ENCODE measurements at places on chromosomes 6 and 20.

DNA sequence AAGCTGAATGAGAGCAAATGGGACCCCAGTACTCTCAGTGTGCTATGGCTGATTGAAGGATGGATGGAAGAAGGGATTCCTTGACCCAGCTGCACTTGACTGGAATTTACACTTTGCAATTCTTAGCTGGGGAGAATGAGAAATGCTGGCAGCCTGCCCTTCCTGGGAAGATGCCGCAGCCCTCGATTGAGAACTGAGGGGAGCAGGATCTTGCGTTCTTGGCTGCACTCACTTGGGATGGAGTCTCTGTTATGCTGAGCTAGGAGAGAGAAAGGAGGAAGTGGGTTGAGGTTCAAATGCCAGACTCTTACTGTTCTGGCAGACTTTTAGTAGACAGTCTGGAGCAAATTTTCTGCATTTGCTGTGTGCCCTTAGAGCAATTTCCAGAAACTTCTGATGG is 221.2 kb downstream of the FNDC1 start:
- DNase-seq, result no peak

DNA sequence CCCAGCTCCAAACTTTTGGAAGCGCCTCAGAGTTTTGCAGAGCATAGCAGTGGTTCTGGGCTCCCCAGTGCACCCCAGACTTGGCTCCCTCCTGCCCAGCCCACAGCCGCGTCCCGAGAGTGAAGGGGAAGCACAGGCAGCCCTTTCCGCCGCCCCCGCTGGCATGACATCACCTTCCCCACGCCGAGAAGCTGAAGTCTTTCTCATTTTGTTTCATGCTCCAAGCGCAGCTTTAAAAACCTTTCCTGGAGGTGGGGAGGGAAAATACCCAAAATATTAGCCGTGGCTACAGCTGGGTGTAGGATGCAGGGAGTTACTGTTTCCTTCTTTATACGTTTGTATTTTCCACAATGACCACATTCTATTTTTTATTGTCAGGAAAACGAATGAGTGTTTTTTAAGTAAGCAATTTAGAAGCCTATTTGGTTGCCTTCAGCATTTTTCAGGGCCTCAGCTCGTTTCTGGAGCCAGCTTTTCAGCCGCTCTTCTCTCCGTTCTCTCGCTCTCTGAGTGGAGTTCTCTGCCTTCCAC is 72.9 kb downstream of the SNX5 start:
- no peak for DNase-seq

DNA sequence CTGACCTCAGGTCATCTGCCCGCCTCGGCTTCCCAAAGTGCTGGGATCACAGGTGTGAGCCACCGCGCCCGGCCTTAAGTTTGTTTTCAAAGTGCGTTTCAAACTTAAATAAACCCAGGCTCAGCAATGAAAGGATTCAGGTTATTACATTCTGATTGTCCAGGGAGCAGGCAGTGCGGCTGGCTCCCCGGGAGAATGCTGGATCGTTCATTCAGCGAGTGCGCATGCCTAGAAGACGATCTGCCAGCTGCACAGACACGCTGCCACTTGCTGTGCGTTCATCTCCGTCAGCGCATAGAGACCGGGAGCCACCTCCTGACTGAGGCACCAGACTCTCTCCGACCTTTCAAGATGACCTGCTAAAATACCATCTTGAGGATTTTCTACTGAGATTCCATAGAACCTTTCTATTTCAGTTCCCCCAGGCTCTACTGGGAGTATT is 163.9 kb upstream of the ZNF217 start:
- DNase-seq, result no peak

DNA sequence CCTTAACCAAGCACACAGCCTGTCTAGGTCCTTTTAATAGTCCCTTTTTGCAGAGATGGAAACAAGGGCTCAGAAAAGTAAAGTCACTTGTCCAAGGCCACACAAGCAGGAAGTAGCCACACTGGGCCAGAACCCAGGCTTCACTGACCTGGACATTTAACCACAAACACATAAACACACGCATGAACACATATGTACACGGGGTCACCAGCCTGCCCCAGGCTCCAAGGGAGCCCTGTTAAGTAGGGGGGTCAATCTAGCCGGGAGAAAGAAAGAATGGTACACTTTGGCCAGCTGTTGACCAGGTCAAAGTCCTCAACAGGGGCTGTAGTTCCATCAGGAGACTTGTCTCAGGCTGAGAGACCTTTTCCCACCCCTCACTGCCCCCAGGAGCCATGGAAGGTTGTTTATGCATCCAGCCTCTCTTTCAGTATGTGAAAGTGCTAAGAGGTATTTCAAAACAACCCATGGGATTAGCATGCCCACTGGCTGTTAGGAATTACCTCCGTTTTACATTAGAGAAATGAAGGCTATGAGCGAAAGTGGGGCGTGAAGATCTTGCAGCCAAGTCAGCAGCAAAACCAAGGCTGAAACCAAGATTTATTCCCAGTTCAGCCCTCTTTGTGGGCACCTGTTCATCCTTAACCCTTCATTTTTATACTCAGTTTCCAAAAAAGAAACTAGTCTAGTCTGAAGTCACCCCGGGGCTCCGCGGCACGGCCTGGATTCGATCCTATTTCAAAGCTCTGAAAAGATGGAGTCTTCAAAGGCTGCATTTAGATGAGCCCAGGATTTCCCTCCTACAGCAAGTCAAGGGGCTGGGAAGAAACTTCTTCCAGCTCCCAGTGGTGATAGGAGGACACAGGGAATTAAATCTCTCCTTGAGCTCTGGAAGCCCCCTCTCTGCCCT is 9.8 kb downstream of the SDC4 start:
- peak; percentile 34 for DNase-seq

GRCh38 chr6:64146876-64147275 is 511.3 kb downstream of the PHF3 start:
- DNase-seq, result no peak

GRCh38 chr6:142440600-142441293 is 138.9 kb downstream of the ADGRG6 start:
- DNase-seq, result no peak

DNA sequence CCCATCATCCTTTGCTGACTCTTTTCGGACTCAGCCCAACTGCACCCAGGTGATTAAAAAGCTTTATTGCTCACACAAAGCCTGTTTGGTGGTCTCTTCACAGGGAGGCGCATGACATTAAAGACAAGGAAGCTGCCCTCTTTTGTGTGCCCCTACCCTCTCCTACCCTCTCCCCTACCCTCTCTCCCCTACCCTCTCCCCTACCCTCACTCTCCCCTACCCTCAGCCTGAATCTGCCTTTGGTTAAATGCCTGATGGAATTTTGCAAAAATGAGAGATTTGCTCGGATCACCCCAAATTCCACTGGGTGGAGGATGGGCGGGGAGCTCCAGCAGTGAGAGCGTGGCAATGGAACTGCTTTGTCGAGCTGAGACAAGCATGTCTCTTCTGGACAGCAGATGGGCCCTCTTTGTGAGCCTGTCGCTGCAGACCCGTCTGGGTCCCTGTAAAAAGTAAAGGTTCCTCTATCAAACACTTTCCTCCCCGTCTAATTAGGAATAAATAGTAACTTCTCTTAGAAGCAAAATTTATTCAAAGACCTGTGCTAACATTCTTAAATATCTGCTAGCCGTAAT is 76.4 kb upstream of the MLN start:
- no peak for DNase-seq

GRCh38 chr20:38373231-38373867 is 27.1 kb downstream of the LBP start:
- DNase-seq, result no peak

DNA sequence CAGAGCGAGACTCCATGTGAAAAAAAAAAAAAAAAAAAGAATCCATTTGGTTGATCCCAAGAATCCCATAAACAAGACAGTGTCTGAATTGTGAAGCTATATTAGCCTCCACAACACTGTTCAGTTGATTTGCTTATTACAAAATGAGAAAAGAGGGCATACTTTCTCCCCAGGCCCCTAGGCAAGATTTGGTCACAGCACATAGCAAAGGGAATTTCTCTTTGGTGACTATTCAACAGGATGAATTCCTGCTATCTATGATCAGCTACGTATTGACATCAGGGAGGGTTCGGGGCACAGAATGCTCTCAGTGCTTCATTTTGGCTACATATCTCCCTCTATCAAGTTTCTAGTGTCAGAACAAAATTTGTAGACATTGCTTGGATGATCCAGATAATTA is 20.2 kb upstream of the SLC22A3 start:
- DNase-seq, result no peak

GRCh38 chr6:123276546-123276980 is 280.5 kb downstream of the CLVS2 start:
- DNase-seq, result no peak

GRCh38 chr6:16270178-16270794 is 31.9 kb downstream of the GMPR start:
- DNase-seq, result no peak

GRCh38 chr20:40241596-40242343 is 447.3 kb downstream of the MAFB start:
- DNase-seq, result no peak

DNA sequence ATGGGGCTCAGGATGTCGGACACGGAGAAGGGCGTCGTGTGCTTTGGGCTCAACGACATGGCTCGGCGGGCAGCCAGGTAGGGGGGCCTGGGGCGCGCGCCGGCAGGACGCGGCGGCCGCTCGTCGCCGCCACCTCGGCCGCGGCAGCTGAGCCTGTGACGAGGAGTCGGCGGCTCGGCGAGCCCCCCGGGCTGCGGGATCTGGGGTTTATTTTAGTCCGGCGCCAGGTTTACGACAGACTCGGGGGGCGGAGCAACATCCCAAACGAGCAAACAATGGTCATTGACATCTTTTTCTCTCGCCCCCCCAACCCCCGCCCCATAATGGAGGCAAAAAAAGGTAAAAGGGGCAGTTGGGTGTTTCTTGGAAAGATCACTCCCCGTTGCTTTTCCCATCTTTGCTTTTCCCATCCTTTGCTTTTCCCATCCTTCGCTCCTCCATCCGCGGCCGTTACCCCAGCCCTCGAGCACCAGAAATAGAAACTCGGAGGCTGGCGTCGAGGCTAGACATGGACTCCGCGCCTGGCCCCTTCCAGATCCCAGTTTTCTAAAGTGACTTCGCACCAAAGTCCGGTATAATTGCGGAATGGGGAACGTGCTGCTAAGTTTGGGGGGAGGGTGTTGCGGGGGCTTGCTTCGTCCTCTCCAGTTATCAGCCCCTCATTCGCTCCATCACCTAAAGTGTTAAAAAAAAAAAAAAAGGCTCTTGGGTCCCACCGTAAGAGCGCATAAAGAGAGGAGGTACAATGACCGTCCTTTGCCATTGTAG is at the start of gene NKX2-4:
TSS of gene NKX2-4 (minus strand) at position 186 of the 768 bp plus-strand sequence. CDS start at position 59, 127 bp downstream.
- DNase-seq, result no peak

DNA sequence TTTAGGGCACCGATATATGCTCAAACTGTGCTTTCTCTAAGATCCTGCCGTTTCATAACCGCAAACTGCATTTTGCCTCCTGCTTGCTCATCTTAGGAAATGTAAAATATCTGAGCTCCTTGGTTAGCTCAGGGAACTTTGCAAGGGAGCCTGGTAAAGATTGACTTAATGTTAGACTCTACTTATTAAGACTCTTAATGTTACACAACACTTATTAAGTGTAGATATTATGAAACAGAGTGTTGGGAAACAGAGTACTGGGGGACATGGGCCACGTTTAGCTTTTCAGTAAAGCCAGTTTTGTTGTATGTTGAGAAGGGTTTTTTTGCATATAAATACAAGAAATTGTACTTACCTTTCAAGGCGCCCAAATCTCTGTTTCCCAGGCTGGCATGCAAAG is 1.9 kb downstream of the LTV1 start:
- DNase-seq, result no peak

- no peak for DNase-seq
Measured at GRCh38 chr6:124993327-124993726, 31.1 kb downstream of the RNF217 start.

- peak; percentile 62 for DNase-seq
Measured at GRCh38 chr6:109441069-109441816, 719 bp downstream of the SMPD2 start.

- no peak for DNase-seq
Measured at GRCh38 chr6:35698858-35699257, 10.1 kb upstream of the FKBP5 start.

GRCh38 chr6:55729665-55730064 is 145.7 kb downstream of the BMP5 start:
- DNase-seq, result peak; percentile 1
